Activated CD8-positive, alpha-beta memory T cell treated with anti-CD3 and anti-CD28 coated beads, Interleukin-2, amount 50 U/mL, for 48 hours (primary cell): ENCODE measurements at places on chromosomes 6 and 20.

DNA sequence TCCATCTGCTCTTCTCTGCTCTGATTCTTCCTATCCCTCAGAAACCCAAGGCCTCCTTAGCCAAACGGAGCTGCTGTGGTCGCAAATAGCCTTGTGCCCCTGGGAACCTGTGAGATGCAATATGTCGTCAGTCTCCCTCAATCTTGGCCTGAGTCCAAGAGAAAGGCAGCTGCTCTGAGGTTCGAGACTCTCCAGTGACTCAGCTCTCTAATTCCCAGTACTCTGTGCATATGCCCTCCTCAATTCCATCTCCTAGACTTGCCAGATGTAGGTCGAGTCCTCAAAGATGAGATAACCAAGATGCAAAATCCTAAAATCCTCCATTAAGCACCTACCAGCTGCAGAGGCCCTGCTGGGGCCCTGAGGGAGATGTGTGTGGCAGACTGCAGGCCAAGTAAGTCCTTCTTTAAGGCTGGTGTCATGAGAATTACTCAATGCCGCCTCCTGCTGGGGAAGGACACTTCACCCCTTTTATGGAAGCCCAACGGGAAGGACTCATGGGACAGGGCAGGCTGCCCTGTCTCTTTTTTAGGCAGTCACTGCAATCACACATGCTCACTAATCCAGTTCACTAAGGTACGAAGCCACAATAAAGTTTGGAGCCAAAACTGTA, 28.5 kb downstream of the C6orf15 start:
- peak; percentile 72 for DNase-seq

DNA sequence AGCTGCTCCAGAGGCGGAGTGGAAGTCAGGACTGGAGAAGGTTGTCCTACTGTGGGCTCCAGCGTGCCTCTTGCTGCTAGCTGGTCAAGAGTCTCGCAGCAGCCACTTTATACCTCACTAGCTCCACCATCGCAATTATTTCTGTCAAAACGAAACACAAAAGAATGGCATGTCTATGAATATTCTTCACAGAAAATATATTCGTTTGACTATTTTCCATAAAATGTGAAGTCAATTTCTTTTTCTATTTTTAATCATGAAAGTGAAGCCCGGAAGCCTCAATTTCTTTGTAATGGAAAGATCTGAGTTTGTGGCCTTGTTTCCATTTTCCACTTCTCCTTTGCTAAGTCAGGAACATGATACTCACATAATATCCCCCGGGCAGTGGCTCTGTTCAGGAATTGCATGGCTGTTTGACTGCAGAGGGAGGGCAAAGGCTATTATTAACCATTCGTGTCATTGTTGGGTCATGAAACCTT, 51.7 kb downstream of the DTD1 start:
- no peak for DNase-seq

GRCh38 chr20:40278673-40279072, 410.4 kb downstream of the MAFB start:
- no peak for DNase-seq

GRCh38 chr6:129647044-129647443, 62.9 kb downstream of the ARHGAP18 start:
- DNase-seq: no peak

DNA sequence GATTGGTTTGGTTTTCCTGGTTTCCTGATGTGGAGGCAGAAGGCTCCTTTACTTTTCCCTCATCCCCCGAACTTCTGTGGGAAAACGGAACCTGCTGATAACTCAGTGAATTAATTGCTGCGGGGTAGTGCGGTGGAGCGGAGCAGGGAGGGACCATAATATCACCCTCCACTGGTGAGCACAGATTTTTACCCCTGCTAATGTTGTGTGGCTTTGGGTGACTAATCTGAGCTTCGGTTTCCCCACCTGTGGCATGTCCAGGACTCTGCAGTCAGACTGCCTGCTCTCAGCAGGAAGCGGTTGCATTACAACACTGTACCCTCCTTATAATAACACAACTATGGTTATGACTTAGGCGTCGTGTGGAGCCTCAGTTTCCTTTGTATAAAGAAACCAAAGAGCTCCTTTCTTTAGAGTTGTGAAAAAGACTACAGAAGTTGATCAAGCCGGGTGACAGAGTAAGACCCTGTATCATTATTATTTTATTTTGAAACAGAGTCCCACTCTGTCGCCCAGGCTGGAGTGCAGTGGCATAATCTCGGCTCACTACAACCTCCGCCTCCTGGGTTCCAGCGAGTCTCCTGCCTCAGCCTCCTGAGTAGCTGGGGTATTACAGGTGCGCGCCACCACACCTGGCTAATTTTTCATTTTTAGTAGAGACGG, 2.2 kb upstream of the ID1 start:
- peak; percentile 69 for DNase-seq
